ENCODE measurements at places on chromosomes 7 and 10. TPM values are rescaled to one million over a fixed set of nuclear protein-coding genes. Genes with fewer than 3 reads are reported as not detected.

GRCh38 chr7:78129865-78130264, 331.3 kb downstream of the PHTF2 start:
- no peak for DNase-seq

The RBM20 gene
- 1.1 TPM for total RNA-seq

DNA sequence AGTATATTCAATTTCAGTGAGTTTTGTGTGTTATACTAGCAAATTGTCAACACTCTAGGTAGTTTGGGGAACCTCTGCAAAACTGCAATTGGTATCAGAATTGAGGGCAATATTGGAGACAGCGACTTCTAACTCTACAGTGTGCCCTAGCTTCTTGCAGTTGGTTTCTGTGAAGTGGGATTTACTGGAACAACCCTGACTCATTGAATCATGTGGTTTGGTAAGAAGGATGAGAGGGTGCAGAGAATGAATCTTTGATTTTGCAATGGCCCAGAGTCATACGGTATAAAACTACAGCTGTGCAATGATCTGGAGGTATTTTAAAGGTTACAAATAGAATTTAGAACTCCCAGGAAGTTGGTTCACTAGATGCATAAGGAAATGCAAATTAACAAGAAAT, 129.1 kb upstream of the PPP1R3A start:
- no peak for DNase-seq

DNA sequence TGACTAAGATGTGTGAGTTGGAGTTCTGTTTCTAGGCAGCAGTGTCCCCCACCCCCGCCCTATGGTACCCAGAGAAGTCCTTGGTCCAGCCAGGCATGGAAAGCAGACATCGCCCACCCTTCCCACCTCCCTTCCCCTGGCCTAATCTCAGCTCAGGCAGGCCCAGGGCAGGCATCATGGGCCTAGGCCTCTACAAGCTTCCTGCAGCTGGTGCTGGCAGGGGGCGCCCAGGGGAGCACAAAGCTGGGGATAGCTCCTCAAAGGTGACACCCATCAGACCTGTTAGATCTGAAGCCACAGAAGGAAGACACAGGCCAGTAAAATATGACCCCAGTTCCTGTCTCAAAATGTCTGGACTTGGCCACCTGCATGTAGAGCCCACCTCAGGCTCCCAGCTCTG, 18.9 kb upstream of the UNC5B start:
- DNase-seq: no peak

The FGL2 gene
- total RNA-seq: 1.6 TPM

GRCh38 chr7:92631067-92631849, 41.1 kb upstream of the FAM133B start:
- no peak for DNase-seq

The CAMK2B gene
- not detected for total RNA-seq

The CDK1 gene
- 0.75 TPM for total RNA-seq

The FOXP2 gene
- total RNA-seq: not detected

The ZNF92 gene
- total RNA-seq: 30.1 TPM

The CYP26A1 gene
- total RNA-seq: not detected

DNA sequence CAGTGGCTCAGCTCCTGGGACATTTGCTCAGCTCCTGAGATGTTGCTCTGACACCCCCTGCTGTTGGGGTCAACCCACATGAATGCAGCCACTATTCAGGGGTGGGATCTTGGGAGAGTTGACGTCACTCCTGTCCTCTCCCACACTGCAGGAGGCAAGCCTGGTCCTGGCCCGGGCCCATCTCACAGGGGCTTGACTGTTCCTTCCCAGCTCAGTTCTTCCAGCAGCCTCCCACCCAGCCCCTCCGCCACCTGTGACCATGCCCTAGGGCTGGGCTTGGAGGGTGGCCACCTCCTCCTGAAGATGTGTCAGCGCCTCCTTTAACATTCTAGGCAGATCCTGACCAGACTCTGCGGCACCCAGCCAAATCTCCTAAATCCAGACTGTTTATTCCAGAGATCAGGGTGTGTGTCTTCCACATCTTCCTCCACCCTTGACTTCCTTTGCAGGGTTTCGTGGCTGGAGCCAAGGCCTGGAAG, 19.1 kb upstream of the OPALIN start:
- no peak for DNase-seq

DNA sequence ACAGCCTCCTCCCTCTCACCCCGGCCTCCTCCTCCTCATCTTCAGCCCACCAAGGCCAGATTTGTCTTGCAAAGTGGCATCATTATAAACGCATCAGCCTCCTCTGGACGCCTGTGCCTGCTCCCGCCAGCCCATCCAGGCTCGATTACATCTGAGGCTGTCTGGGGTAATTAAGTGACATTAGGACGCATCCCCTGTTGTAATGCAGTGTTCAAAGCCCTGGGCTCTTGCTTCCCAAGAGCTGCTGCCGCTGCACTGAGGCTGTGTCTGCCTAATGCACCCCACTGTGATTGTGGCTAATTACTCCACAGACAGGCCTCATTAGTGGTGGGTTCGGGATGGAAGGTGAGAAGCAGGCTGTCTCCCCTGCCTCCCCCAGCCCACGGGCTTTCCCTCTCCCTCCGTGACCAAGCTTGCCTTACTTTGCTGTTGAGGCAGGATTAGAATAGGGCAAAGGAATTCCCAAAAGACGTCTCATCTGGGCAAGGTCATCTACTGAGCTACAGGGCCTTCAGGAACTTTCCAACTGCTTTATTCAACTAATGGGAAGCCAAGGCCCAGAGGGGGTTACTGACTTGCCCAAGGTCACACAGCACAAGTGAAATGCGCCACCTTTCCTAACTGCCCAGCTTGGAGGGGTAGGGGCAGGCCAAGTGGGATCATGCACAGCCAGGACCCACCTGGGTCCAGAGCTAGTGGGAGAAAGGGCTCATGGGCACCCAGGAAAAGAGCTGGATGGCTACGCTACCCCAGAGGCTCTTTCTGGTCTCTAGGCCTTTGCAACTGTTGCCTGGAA, 66.2 kb upstream of the PCBD1 start:
- no peak for DNase-seq

The C10orf71 gene
- not detected for total RNA-seq

GRCh38 chr7:153381275-153382040, 621.9 kb downstream of the ACTR3B start:
- DNase-seq: no peak

GRCh38 chr10:127012769-127013152, 107.5 kb downstream of the DOCK1 start:
- no peak for DNase-seq

The MRPL32 gene
- total RNA-seq: 60.7 TPM

GRCh38 chr10:115802911-115803310, 470.1 kb downstream of the GFRA1 start:
- DNase-seq: no peak

GRCh38 chr10:35723059-35723458, 81.0 kb upstream of the FZD8 start:
- no peak for DNase-seq

DNA sequence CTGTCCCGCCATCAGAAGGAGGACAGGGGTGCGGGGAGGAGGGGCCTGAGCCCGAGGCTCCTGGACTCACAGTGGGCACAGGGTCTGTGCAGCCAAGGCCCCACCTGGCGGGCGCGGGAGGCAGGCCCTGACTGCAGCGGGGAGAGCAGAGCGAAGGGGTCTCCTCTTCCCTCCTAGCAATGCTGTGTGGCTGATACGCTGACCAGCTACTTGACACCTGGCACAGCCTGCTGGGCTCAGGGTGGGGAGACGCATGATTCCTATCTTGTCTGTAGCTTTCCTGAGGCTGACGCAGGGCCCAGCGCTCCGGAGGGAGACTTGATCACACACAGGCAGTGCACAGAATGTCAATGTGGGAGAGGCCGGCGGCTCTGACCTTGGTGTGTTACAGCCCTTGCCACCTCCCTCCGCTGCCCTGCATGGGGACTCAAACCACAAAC, 174.9 kb downstream of the ELFN1 start:
- no peak for DNase-seq

GRCh38 chr7:41256186-41256945, 446.5 kb downstream of the INHBA start:
- DNase-seq: no peak

The PNLIPRP3 gene
- total RNA-seq: not detected

DNA sequence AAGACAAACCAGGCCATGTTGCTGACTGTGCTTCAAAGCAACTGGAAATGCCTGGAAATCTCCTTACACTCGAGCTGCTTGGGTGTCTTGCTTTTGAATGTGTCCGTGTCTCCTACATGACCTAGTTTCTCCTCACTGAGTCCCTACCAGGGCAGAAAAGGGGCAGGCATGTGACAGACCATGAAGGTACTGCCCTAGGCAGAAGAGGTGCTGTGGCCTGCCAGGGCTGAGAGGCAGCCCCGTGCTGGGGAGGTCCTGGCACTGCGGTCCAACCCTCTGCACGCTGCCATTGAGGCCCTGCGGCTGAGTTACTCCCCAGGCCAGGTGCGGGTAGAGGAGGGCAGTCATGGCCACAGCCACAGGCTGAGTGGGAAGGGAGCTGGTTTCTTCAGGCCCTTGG, 159.3 kb downstream of the LYZL1 start:
- no peak for DNase-seq

- no peak for DNase-seq
Observed at GRCh38 chr7:94643771-94644545, 12.0 kb downstream of the SGCE start.

The PROSER2 gene
- total RNA-seq: 1.1 TPM

- DNase-seq: no peak
Observed at GRCh38 chr7:134940729-134941128, 45.6 kb upstream of the AGBL3 start.

GRCh38 chr7:31419505-31420055, 79.1 kb upstream of the NEUROD6 start:
- DNase-seq: no peak

DNA sequence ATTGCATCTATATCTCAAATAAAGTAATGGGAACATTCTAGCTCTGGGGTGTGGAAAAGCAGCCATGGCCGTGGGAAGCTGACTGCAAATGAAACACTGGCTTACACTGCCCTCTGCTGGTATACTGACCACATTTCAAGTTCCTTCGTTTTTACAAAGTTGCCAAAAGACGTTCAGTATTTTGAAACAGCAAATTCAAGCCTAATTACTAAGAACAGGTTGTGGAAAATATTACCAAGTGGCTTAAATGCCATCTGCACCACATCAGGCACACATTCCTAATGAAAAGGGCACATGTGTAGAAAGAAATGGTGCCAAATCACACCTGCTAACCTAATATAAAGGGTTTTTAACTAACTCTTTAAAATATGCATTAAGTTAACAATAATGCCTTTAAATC, 83.9 kb downstream of the JAZF1 start:
- peak; percentile 60 for DNase-seq

- DNase-seq: no peak
Observed at GRCh38 chr10:87872828-87873227, 9.4 kb downstream of the PTEN start.

The OR2A5 gene
- not detected for total RNA-seq

- DNase-seq: no peak
Observed at GRCh38 chr7:136061433-136061832, 84.3 kb upstream of the MTPN start.

DNA sequence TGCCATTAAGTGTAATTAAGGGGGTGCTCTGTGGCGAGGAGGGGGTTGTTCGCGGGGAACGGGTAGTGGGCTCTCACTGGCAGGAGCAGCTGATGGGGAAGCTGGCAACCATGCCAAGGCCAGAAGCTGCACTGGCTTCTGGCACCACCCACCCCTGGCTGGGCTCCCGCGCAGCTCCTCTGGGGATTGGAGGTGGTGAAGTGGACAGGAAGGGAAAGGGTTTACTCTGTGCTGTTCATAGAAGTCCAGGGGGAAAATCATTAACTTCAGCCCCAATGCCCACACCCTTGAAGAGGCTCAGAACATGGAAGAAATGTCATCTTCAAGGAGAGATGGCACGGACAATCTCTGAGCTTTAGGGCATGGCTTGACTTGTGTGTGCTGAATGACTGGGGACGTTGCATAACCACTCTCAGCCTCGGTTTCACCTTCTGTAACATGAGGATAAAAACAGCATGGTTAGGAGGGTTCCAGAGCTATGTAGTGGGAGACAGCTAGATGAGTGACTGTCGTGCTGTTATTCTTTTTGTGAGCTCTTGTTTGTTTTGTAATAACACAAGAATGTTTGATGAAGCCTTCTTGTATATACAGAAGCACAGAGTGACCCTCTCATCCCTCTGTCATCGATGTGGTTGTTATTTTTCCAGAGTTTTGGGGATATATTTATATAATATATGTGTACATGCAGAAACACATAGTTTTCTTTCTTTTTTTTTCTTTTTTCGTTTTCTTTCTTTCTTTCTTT, 29.9 kb downstream of the KAZALD1 start:
- no peak for DNase-seq

The LEP gene
- total RNA-seq: not detected

- no peak for DNase-seq
Observed at GRCh38 chr10:101464599-101464998, 110.6 kb downstream of the BTRC start.

The NKX1-2 gene
- total RNA-seq: not detected

- no peak for DNase-seq
Observed at GRCh38 chr7:149254181-149254858, 7.7 kb upstream of the ZNF783 start.

- DNase-seq: no peak
Observed at GRCh38 chr10:89845541-89846280, 144.3 kb downstream of the KIF20B start.

The PON1 gene
- total RNA-seq: not detected

The ZC3HAV1L gene
- total RNA-seq: 0.44 TPM

The MMP21 gene
- 0.16 TPM for total RNA-seq

The CACNB2 gene
- total RNA-seq: 0.34 TPM

The CRCP gene
- 29.2 TPM for total RNA-seq

DNA sequence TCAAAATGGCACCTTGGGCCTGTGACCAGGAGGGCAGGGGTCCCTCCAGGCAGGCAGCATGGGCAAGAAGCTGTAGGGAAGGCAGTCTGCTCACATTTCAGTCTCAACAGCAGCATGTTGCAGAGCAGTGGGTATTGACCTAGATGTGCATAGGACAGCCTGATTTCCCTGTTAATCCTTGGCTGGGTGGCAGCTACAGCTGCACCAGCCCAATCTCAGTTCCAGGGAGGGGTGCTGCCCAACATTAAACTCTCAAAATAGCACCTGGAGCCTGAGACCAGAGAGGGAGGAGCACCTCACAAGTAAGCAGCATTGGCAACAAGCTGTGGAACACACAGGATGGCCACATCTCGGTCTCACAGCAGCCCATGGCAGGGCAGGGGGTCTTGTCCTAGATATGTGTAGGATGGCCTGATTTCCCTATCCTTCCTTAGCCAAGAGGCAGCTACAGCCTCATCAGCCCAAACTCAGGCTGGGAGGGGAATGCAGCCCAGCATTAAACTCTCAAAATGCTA, 10.3 kb downstream of the TMEM140 start:
- DNase-seq: no peak

GRCh38 chr7:42227021-42227420, 10.0 kb downstream of the GLI3 start:
- DNase-seq: no peak

DNA sequence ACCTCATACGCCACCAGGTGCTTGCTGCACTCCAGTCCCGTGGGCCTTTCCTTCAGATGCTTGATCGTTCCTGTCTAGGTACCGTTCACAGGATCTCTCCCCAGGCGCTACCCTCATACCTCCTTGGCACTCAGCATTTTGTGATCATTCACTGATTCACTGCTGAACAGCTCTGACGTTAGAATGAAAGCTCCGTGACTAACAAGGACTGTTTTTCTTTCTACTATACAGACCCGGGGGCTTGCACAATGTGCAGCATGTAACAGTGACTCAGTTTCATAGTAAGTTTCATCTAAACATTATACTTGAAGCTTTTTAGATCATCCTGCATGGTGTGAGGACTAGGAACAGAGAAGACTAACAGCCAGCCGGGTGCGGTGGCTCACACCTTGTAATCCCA, 20.6 kb downstream of the KIN start:
- DNase-seq: no peak

The CAMK1D gene
- total RNA-seq: 35.3 TPM
